ENCODE measurements at places on chromosomes 1 and 21.
A peak's percentile ranks its signal among the peaks of the same experiment; 100 is the strongest.

GRCh38 chr1:53608676-53609075 lies 130.3 kb downstream of the GLIS1 start:
- DNase-seq, result no peak

DNA sequence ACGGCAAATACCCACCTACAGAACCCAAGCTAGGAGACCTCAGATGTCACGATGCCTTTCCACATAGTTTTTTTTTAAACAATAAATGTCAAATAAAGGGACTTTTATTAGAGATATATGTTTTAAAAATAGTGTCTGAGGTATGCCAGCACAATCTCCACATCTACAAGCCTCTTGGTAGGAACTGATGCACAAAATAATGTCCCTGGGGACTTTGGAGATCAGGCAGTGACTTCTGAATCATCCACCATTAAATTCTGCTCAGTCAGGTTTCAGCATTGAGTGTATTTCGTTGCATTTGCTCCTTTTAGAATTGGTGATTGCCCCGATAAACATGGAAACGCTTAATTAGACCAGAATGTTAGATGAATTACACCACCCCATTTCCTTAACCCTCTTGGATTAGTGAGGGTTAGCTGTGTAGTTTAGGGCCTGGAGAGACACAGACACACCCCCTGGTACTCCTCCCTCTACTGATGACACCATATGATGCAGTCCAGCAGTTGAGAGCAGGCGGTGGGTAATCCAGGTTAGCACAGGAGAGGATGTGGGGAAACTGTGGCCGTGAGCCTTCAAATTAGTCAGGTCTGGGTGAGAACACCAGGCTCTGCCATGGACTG lies 33.6 kb downstream of the LGR6 start:
- DNase-seq, result no peak

GRCh38 chr1:162677607-162678371 lies 45.5 kb downstream of the DDR2 start:
- DNase-seq, result no peak

DNA sequence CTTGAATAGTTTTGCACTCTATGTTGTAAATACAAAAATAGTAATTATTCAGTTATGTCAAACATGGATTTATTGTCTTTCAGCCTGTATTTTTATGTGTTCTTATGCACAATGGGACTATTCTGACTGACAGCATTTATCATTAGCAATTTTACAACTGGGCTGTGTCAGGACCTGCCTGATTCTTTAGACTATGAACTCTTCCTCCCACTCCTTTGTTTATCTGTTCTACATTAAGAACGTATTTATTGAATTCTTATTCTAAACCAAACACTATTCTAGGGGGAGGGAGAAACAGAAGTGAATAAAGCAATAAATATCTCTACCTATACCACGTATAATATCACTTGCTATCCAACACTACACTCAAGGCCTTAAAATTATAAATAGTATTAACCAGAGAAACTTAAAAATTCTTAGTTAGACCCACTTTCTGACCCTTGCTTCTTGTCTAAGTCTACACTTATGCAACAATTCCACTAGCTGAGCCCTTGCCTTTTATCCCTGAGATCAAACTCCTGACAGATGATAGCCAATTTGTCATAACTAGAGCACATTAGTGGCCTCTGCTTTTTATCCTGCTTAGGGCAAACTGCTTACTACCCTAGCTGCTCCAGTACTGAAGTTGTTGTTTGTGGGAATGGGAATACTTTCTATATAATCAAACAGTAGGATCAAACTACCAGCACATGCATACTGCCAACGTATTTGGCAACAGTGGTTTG lies 494.3 kb downstream of the BRINP3 start:
- no peak for DNase-seq

GRCh38 chr1:170670802-170671628 lies 7.1 kb downstream of the PRRX1 start:
- no peak for DNase-seq

GRCh38 chr1:164863056-164863455 lies 304.1 kb downstream of the PBX1 start:
- DNase-seq, result no peak

DNA sequence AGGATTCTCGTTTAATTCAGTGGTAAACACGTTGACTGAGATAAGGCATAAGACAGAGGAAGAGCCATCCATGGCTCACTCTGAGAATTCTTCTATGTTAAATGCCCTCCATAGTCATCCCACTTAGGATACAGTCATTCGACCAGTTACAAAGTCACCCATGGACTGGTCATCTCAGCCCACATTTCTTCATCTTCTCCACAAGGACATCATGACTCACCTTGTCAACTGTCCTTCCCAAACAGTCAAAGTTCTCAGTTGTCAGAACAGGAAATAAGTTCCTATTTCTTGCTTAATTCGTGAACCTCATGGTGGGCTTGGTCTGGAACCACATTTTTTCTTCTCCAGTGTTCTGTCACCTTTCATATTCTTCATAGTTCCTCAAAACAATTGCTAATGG lies 133.2 kb downstream of the TGFB2 start:
- DNase-seq, result no peak

DNA sequence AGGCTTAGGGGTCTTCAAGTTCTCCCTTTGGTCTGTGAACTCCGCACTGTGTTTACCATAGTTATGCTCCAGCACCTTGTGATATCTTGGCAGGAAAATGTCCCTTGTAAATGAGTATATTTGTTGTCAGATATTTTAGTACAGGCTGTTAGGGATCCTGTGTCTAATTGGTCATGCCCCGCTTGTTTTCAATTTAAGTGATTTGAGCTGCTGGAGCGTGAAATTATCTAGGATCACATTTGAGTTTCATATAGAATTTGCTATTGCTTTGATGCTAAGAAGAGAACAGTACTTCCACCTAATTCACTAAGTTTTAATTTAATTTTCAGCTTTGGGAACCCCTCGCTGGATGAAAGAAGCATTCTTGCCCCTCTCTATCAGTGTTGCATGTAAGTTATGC lies 15.4 kb upstream of the TOR3A start:
- no peak for DNase-seq

GRCh38 chr1:56617141-56617540 lies 28.0 kb upstream of the PRKAA2 start:
- no peak for DNase-seq

DNA sequence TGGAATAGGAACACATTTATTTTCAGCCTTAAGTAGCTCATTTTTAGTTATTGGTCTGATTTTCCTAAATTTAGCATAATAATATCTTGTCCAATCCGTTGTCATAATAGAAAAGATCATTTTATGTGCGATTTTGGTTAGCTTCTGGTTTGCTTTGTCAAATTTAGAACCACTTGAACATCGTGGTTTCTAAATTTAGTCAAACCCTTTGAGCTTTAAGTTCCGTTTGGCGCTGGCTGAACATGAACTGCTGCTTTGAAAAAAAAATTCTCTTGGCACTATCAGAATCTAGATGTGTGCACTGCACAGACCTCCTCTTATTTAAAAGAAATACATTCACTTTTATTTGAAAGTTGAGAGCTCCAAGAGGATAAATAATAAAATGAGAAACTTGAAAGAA lies 370.6 kb downstream of the PTPRC start:
- DNase-seq, result no peak

DNA sequence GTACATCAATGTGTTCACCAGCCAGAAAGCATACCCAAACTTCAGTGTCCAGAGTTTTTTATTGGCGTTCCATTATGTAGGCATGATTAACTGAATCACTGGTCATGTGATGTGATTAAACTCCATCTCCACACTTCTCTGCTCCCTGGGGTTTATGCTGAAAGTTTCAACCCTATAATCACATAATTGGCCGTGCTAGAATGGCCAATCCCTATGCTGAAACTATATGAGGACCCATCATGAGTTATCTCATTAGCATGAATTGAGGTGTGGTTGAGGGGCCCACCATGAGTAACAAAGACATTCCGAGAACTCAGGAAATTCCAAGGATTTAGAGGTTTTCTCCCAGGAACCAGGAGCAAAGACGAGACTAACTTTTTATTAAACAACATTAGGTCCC lies 31.8 kb upstream of the FBXO28 start:
- DNase-seq, result peak; percentile 30

DNA sequence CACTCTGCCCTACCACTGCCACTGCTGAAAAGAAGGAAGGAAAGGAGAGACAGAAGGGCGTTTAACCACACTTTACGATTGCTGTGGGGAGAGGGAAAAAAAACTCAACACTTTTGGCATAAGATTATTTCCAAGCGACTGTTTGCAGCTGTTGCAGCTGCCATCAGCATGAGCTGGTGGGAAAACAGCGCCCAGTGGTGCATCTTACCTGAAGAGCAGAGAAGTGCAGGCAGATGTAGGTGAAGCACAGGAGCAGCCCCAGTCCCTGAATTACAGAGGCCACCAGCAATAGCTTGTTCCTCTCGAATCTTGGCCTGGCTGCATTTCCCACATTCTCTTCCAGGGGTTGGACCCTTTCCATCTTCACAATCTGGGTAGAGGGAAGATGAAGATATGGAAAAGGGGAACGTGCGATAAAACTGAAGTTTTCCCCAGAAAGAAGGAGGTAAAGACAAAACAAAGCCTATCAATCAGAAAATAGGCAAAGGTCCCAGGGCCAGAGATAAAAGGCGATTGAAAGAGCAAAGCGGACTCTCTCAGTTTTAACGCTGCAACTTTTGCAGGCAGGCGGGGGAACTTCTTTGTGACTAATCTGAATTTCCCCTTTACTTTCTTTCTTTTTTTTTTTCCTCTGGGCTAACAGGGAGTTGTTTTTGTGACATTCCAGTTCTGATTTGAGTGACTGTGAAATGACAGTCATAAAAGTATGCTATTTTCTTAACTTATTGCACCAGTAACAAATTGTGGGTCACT lies at the start of gene TNFSF4:
TSS of gene TNFSF4 (minus strand) at position 516 of the 753 bp plus-strand sequence. CDS start at position 361, 155 bp downstream.
- no peak for DNase-seq

DNA sequence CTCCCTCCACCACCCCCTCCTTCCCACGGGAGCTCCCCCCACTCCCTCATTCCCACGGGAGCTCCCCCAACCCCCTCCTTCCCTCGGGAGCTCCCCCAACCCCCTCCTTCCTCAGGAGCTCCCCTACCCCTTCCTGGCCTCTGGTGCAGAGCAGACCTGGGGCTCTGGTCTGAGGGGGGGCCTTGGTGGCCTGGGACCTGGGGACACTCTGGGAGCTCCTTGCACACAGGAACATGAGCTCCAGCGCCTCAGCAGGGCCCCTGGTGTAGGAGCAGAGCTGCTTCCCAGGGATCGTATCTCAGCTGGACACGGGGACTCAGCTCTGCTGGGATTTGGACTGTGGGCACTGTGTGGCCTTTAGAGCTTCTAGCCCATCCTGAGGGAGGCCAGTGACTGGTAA lies 19.7 kb upstream of the PRSS38 start:
- DNase-seq, result no peak

DNA sequence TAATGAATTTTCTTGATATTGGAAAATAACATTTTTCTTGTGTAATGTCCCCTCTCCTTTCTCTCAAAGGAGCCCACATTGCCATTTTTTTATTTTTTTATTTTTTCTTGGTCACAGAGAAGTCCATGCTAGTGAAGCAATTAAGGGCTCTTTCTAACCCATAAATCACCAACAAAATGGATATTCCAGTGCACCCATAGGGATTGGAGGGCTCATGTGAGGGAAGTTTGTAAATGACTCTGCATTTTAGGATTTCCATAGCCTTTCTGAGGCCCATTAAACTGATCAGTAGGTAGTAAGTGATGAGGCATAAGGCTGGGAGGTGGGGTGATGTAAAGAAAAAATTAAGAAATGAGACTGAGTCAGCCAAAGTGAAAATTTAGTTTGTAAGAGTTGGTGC lies 55.9 kb upstream of the JAK1 start:
- no peak for DNase-seq

GRCh38 chr1:119544165-119544762 lies 37.3 kb downstream of the HSD3B1 start:
- DNase-seq, result no peak

DNA sequence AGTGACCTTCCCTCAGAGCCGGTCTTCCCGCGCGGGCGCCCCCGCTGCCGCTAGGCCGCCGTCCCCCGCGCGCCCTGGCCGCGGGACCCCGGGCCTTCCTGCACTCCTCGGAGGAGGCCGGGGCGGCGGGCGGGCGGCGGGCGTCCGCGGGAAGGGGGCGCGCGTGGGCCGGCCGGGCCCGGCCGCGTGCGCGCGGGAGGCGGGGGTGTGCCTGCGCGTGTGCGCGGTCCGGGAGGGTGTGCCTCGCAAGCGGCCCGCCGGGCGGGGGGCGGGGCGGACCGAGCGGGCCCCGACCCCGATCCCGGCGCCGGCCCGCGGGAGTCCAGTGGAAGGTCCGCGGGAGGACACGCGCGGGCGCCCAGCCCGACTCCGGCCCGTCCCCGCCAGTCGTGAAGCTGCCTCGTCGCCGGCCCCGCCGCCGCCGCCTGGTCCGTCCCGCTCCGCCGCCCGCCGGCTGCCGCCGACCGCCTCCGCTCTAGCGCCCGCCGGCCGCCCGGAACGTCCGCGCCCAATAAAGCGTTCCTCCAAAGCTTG lies 438 bp downstream of the MRPS6 start:
- DNase-seq, result no peak

- DNase-seq, result no peak
Observed at GRCh38 chr1:226001963-226002666, 3.0 kb upstream of the SDE2 start.

DNA sequence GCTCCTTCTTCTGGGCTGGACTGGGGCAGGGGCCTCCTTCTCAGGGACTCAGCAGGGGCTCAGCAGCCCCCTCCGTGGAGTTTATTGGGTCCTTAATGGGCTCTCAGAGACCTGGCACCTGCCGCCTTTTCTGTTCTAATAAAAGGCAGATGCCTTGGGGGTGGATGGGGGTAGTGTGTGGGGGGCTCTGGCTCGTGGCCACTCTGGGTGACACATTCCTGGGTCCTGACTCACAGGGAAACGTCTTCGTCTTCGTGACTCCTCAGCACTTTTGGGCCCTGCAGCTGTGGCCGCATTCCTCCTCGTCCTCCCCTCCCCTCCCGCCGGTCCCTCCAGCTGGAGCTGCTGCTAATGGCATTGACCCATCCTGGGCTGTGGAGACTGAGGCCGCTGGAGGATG lies 107.8 kb upstream of the WNT4 start:
- no peak for DNase-seq

GRCh38 chr1:2229037-2229864 lies 1.1 kb downstream of the SKI start:
- DNase-seq, result no peak

DNA sequence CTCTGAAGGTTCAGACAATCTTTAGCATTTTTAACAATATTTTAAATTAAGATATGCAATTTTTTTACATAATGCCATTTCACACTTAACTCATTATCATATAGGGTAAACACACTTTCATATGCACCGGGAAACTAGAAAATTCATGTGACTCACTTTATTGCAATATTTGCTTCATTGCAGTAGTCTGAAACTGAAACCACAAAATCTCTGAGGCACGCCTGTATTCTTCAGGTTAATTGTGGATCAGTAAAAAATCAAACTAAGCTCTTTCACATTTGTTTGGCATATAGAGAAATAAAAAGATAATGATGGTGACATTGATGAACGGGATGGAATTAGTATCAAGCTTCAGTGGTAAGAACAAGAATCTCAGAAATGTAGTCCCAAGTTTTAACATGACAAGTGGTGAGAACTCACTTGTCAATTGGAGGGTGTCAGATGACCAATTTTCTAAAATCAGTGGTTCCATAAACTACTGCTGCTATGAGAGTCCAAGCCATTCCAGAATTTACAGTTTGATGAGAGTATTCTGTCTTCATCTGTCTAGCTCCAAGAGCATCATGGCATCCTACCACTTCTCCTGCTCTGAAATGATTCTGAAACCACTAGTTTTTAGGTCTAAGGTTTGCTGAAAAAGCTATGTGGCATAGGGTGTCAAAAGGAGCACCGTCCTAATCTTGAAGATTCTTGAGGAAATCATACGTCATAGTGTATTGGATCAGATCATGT lies 281.0 kb downstream of the PTPRC start:
- no peak for DNase-seq

- DNase-seq, result no peak
Observed at GRCh38 chr1:173210283-173210682, 3.2 kb upstream of the TNFSF4 start.

GRCh38 chr1:15249081-15249480 lies 2.1 kb downstream of the FHAD1 start:
- DNase-seq, result no peak
